ENCODE measurements at places on chromosomes 6 and 20.

DNA sequence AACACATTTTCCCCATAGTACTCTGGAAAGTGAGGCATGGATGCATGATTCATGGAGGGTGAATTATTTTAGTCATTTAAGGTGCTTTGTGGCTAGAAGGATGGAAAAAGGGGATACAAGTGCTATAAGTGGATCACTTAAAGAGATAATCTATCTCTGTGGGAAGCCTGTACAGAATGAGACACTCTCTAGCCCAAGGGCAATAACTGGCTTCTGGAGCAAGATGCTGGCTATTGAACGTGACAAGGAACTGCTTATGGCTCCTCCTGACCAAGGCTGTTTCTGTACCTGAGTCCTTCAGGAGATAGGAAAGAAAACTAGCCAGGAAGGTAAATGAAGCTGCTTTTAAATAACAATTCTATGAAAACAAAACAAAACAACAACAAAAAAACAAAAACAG lies 590.7 kb downstream of the EYS start:
- DNase-seq, result no peak

- no peak for DNase-seq
Observed at GRCh38 chr20:24411003-24411833, 58.2 kb upstream of the SYNDIG1 start.

DNA sequence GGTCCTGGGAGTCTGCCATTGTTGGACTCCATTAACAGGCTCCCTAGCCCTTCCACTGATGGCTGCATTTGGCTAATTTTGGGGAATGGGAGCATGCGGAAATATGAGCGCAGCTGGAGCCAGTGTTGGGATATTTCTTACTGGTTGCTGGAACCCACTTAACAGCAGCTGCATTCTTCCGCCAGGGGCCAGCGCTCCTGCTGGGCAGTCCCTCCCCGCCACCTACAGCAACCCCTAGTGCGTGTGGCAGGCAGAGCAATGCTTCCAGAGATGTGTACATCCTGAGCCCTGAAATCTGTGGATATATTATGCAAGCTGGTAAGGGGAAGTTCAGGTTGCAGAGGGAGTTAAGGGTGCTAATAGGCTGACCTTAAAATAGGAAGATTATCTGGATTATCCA lies 16.4 kb downstream of the CST8 start:
- no peak for DNase-seq

DNA sequence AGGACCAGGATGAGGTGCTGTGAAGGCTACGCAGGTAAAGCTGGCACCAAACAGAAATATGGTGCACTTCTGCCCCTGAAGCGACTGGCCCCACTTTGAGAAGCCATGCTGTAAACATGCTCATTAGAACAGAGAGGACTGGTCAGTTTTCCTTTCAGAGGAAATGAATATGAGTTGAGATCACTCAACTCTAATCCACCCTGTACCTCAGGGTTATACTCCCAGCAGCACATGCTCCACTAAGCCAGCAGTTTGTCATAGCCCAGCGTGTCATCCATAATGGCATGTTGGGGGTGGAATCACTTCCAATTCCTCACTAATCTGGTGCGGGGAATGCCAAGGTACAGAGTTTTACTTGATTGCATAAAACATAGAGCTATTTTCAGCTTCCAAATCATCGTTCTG lies 98.1 kb downstream of the HIVEP2 start:
- no peak for DNase-seq

GRCh38 chr6:36674942-36675341 lies 3.6 kb upstream of the CDKN1A start:
- DNase-seq, result no peak

- DNase-seq, result no peak
Observed at GRCh38 chr20:13085275-13085674, 76.5 kb downstream of the SPTLC3 start.

DNA sequence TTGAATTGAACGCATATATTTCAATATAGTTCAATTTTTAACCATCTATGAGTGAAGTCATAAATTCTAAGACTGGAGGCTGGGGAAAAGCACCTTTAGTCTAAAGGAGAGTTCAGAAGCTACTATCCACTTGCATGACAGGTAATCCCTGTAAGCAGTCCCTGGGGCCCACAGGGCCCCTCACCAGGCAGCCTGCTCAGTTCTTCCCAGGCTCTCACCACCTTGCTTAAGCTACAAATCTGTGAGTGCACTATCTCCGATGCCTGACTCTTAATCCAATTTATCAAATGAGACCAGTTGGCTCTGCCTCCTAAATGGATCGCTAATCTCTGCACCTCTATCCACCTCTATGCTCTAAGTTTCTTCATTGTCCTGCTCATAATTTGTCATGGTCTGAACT lies 413.8 kb downstream of the PTPRT start:
- no peak for DNase-seq

- peak; percentile 57 for DNase-seq
Observed at GRCh38 chr6:31541059-31541657, 645 bp downstream of the DDX39B start.

GRCh38 chr6:14192216-14192788 lies 74.7 kb downstream of the CD83 start:
- no peak for DNase-seq

DNA sequence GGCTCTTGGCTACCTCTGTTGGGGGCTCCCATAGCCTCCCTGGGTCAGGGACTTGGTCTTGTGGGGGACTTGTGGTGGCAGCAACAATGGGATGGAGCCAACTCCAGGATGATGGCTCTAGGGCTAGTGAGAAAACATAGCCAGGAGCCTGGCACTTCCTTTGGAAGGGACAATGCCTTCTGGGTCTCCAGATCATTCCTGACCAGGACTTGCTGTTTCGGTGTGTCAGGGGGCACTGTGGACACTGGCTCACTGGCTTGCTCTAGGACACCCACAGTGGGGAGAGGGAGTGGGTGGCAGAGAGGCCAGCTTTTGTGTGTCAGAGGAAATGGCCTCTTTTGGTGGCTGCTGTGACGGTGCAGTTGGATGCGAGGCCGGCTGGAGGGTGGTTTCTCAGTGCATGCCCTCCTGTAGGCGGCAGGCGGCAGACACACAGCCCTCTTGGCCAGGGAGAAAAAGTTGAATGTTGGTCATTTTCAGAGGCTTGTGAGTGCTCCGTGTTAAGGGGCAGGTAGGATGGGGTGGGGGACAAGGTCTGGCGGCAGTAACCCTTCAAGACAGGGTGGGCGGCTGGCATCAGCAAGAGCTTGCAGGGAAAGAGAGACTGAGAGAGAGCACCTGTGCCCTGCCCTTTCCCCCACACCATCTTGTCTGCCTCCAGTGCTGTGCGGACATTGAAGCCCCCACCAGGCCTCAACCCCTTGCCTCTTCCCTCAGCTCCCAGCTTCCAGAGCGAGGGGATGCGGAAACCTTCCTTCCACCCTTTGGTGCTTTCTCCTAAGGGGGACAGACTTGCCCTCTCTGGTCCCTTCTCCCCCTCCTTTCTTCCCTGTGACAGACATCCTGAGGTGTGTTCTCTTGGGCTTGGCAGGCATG lies 9.2 kb downstream of the VEGFA start:
- DNase-seq, result no peak

- DNase-seq, result peak; percentile 60
Observed at GRCh38 chr20:45890077-45890984, 677 bp downstream of the NEURL2 start.

- no peak for DNase-seq
Observed at GRCh38 chr20:44959082-44959637, 1.0 kb downstream of the TOMM34 start.

GRCh38 chr6:158066136-158066781 lies 84.6 kb downstream of the SYNJ2 start:
- DNase-seq, result no peak

DNA sequence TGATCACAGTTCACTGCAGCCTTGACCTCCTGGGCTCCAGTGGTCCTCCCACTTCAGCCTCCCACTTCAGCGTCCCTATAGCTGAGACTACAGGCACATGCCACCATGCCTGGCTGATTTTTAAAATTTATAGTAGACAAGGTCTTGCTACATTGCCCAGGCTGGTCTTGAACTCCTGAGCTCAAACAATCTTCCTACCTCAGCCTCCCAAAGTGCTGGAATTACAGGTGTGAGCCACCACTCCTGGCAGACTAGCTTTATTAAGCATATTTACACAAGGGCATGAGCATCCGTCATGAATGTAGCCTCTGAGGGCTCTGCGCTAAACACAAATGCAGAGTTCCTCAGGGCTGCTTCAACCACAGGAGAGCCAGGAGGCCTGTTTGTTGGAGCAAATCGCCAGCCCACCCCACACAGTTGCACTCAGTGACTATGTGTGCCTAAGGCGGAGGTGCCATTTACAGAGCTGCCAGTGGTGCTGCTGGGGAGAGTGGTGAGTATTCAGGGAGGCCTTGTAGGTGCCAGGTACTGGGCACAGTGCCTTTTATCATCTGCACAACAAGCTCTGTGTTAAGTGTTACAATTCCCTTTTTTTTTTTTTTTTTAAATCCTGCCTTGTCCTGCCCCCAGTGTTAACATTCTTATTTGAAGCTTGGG lies 78.2 kb downstream of the PSMG4 start:
- no peak for DNase-seq

- no peak for DNase-seq
Observed at GRCh38 chr6:107769053-107769658, 55.0 kb downstream of the SCML4 start.

GRCh38 chr20:15767999-15768741 lies 805.1 kb downstream of the KIF16B start:
- DNase-seq, result no peak

- DNase-seq, result no peak
Observed at GRCh38 chr20:45378191-45378590, at the start of gene TP53TG5. TP53TG5 (minus strand) TSS chr20:45378325; CDS start chr20:45378236, 89 bp downstream.

GRCh38 chr6:82555801-82556200 lies 192.2 kb downstream of the TPBG start:
- DNase-seq, result no peak

DNA sequence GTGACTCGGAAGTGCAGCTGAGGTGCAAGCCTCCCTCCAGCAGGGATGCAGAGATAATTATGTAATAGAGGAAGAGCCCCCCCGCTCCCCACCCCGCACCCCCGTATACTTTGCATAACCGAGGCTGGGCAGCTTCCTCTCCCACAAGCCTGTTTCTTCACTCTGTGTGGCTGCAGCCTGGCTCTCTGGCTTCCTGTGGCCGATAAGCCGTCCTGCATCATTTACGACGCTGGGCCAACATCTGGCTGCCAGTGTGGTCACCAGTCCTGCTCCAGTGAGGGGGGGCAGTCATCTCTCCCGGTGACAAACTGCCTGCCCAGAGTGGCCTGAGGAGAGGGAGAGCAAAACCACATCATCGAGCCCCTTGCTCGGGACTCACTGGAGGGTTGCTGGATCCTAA lies 59.2 kb downstream of the RBM38 start:
- DNase-seq, result no peak

GRCh38 chr6:108873251-108873650 lies 25.0 kb downstream of the ARMC2 start:
- no peak for DNase-seq
